ENCODE measurements at places on chromosomes 16 and 17.

DNA sequence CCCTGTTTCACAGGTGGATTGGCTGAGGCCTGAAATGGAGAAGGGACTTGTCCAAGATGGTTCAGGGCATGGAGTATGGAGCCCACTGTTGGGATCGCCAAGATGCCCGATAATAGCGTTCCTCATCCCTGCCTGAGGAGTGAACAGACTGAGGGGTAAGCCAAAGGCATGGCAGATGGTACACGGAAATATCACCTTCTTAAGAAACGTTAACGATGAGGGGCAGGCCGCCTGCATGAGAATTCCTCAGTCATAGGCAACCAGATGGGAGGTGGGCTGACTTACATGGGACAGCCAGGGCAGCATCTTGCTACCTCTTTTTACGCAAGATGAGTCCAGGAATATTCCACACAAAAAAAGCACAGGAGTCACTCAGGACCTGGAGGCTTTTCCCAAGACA lies 188.1 kb downstream of the CCDC182 start:
- H3K27ac ChIP-seq, result no peak overlapping the region
- no peak for DNase-seq
- H3K4me3 ChIP-seq, result no peak overlapping the region
- H3K4me1 ChIP-seq, result peaks cover 13% of the 10 kb centered on the region

GRCh38 chr16:64964126-64964540 lies 157.7 kb downstream of the CDH11 start:
- no peak overlapping the region for H3K27ac ChIP-seq
- no peaks in the 10 kb centered on the region for H3K4me1 ChIP-seq
- DNase-seq, result no peak
- no peaks in the 10 kb centered on the region for H3K36me3 ChIP-seq

GRCh38 chr17:55580596-55581133 lies 69.4 kb upstream of the SMIM36 start:
- H3K36me3 ChIP-seq, result no peaks in the 10 kb centered on the region
- no peak overlapping the region for H3K27ac ChIP-seq
- no peak overlapping the region for H3K4me3 ChIP-seq
- peaks cover 7% of the 10 kb centered on the region for H3K27me3 ChIP-seq
- DNase-seq, result no peak

DNA sequence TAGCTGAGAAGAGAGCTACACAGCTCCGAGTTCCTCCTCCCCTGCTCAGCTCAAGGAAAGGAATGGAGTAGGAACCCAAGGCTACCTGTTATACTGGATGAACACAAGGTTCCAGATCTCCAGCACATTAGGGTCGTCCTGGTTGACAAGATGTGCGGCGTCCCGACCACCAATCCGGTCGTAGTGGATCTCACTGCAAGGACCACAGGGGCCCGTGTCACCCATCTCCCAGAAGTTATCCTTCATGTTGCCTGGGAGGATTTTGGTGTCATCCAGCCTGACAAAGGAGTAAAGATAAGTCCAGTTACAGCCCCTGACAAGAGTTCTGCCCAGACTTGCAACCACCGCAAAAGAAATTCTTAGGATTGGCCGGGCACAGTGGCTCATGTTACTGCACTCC lies 17.6 kb downstream of the AARS1 start:
- DNase-seq, result no peak
- H3K27me3 ChIP-seq, result no peaks in the 10 kb centered on the region
- no peak overlapping the region for H3K27ac ChIP-seq
- peaks cover 51% of the 10 kb centered on the region for H3K36me3 ChIP-seq

GRCh38 chr17:76397687-76398522 lies 13.5 kb downstream of the SPHK1 start:
- no peak overlapping the region for H3K4me3 ChIP-seq
- peaks cover 33% of the 10 kb centered on the region for H3K36me3 ChIP-seq
- no peak overlapping the region for H3K27ac ChIP-seq
- H3K27me3 ChIP-seq, result no peaks in the 10 kb centered on the region
- no peaks in the 10 kb centered on the region for H3K4me1 ChIP-seq

Data from activated T-helper 1 cell treated with anti-CD3 and anti-CD28 coated beads, Interleukin-12 subunit alpha, Interleukin-12 subunit beta, Interleukin-2, Interleukin-4 antibody, amounts not matched to agents 30 ng/mL and 10 ng/mL and 1 ng/mL, durations not matched to agents 14 hours and 24 hours and 36 hours (primary cell).